KBM-7 (cell line): ENCODE measurements at places on chromosomes 5 and 9.

GRCh38 chr5:383621-384020 is 59.4 kb upstream of the EXOC3 start:
- DNase-seq: no peak

DNA sequence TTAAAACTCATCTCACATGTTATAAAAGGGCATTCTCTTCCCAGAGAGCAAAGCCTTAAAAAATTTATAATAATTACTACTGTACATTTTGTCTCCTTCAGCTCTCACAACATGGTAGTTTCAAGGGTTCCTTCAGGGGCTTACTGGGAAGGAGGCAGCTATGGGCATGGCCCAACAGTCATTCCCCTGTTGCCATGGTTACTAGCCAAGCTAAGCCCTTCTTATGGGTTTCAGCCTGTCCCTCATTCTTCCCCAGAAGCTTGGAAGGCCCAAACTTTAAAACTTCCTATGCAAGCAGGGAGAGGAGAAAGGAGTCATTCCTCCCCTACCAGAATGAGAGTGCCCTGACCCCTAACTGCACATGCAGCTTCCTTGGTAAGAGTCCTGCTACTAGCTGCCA is 82.2 kb upstream of the CNTLN start:
- no peak for DNase-seq

- DNase-seq: no peak
Observed at GRCh38 chr5:939368-939767, 46.7 kb downstream of the TRIP13 start.

- DNase-seq: no peak
Observed at GRCh38 chr5:1207555-1207954, 6.2 kb downstream of the SLC6A19 start.

DNA sequence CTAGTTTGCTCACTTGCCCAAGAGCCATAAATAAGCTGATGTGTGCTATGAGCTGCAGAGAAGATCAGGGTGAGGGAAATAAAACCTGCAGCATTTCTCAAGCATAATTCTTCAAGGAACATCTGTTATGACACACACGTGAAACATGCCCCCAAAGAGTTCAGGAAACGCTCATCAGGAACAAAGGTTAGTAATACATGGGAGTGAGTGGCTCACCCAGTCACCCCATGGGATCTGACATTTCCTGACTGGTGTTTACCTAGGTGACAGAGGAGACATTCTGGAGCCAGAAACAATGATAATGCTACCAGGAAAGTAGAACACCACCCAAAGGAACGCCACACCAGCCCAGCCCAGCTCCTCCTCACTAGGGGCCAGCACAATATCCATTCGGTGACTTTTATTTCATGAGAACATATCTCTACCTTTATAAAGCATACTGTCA is 66.0 kb downstream of the FRMD3 start:
- DNase-seq: no peak

DNA sequence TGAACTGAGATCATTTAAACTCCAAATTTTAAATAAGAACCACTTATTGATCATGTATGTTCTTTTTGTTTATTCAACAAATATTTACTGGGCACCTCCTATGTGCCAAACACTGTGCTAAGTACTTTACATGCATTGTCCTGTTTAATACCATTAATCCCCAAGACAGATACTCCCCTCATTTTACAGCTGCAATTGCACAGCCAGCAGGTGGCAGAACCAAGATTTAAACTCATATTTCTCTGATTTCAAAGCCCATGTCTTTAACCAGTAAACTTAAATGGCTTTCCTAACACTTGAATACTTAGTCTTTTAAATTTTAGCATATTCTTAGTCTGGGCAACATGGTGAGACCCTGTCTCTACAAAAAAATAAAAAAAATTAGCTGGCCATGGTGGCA is 43.4 kb upstream of the KIAA1958 start:
- peak; percentile 51 for DNase-seq

- DNase-seq: no peak
Observed at GRCh38 chr5:71865665-71866320, 146.7 kb downstream of the CARTPT start.

DNA sequence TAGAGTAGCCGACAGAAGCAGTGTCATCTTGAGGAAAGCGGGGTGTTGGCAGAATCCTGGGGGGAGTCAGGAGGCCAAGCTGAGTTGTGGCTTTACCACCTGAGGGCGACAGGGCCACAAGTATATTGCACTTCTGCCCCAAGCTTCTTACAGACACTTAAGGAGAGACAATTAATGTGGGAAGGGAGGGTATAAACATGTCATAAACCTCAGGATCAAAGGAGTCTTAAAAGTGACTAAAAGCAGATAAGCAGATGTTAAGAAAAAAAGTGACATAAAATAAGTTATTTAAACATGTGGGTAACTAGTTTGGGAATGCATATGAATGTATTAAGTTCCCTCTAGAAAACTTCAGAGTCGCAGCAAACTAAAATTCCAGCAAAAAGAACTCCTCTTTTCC is 63.9 kb downstream of the ERAP1 start:
- DNase-seq: no peak

DNA sequence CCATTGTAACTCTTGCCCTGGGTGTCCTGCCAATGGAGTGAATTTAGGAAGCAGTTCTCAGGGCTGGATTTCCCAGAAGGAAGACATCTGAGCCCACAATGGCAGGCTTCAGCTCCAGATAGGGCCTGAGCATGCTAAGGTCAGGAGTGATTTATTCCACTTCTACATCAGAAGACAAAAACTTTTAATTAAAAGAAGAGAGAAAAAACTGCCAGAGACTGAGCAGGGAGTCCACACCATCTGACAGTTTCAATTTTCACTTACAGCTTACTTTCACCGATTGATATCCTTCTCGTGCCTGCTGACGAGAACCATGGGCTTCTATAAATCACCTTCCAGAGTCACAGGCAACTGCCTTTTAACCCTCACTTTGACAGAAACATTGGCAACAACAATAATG is 228.3 kb upstream of the BRINP1 start:
- no peak for DNase-seq

DNA sequence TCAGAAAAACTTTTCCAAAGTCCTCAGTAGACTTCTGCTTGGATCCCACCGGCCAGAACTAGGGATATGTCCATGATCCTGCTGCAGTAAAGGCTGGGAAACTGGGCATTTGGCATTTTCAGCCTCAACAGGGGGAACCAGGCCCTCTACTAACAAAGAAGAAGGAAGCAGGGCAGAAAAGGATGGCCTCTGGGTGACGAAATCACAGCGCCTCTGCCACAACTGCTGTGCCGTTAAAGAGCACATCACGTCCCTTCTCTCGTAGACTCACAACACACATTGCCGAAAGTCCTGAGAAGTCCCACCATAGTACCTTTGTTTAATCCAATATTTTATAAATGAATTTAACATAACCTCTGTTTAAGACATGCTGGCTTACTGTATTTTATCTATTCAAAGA is 10.4 kb upstream of the AFAP1L1 start:
- no peak for DNase-seq

- no peak for DNase-seq
Observed at GRCh38 chr9:122145592-122145863, 14.1 kb downstream of the NDUFA8 start.
